ENCODE measurements at places on chromosomes 5 and 9.

DNA sequence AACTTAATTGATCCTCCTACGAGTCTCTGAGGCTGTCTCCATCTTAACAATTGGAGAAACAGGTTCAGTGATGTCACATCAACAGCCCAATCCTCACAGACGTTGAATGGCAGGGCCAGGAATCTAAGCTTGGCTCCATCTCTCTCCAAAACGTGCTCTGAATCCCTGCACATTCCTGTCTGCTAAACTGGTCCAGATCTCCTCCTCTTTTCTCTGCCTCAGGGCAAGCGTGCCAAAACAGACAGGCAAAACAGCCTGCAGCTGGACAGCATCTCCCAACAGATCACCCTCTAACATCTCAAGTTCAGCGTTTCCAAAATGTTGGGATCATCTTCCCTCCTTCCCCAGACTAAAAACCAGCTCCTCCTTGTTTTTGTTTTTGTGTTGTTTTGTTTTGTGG lies 6.6 kb downstream of the FBP1 start:
- H3K27ac ChIP-seq, result no peak overlapping the region
- no peaks in the 10 kb centered on the region for H3K36me3 ChIP-seq
- H3K4me3 ChIP-seq, result no peak overlapping the region

DNA sequence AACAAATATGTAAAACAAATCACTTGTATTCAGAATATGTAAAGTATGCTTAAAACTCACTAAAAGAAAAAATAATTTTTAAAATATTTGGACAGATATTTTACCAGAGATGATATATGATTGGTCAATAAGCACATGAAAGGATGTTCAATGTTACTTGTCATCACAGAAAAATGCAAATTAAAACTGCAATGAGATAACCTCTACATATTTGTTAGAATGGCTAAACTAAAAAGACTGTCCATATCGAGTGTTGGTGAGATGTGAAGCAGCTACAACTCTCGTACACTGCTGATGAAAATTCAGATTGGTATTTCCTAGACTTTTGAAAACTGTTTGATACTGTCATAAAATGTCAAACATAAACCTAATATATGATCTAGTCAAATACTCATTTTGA lies 685.1 kb downstream of the DTWD2 start:
- no peaks in the 10 kb centered on the region for H3K27me3 ChIP-seq
- H3K4me3 ChIP-seq, result no peak overlapping the region
- H3K27ac ChIP-seq, result no peak overlapping the region
- H3K36me3 ChIP-seq, result no peaks in the 10 kb centered on the region

DNA sequence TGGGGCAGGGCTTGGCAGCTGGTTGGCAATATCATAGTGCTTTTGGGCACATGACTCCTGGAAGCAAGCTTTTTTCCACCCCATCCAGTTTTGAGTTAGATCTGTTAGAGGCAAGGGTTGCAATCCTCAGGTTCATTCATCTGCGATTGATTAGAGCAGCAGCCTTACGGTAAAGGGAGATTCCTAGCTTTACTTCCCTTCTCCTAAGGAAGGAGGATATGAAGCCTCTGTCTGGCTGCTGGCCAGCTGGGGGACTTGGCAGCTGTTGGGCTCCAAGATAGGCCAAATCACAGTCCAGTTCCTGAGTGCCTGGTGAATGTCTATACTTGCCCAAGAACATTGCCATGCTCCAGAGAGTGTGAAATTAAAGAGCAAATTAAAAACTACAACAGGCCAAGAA lies 113.4 kb upstream of the CCNH start:
- H3K4me3 ChIP-seq, result no peak overlapping the region
- DNase-seq, result no peak
- H3K27ac ChIP-seq, result no peak overlapping the region
- H3K36me3 ChIP-seq, result no peaks in the 10 kb centered on the region

DNA sequence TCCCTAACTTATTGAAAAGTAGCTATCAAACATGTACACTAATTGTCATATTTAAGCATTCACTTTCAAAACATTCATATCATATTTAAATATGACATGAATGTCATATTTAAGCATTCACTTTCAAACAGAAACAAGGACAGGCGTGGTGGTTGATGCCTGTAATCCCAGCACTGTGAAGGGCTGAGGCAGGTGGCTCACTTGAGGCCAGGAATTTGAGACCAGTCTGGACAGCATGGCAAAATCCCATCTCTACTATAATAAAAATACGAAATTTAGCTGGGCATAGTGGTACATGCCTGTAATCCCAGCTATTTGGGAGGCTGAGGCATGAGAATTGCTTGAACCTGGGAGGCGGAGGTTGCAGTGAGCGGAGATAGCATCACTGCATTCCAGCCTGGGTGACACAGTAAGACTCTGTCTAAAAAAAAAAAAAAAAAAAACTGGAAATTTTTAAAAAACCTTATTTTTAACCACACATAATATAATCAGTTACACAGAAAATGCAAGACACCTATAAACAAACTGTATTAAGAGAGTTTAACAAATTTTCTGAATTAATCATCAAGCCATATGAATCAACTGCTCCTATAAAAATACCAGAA lies 88.1 kb downstream of the LPAR1 start:
- peaks cover 7% of the 10 kb centered on the region for H3K36me3 ChIP-seq
- H3K4me3 ChIP-seq, result no peak overlapping the region
- peak; percentile 50 for DNase-seq
- H3K4me1 ChIP-seq, result peaks cover 42% of the 10 kb centered on the region
- no peaks in the 10 kb centered on the region for H3K27me3 ChIP-seq
- H3K27ac ChIP-seq, result peak overlapping the region; percentile 66

- no peaks in the 10 kb centered on the region for H3K27me3 ChIP-seq
- no peaks in the 10 kb centered on the region for H3K36me3 ChIP-seq
- DNase-seq, result no peak
These were observed 376.7 kb downstream of the GABRG2 start for GRCh38 chr5:162444129-162444762.

- H3K36me3 ChIP-seq, result no peaks in the 10 kb centered on the region
- H3K4me3 ChIP-seq, result peak overlapping the region; percentile 73
- H3K4me1 ChIP-seq, result peaks cover 24% of the 10 kb centered on the region
- peak; percentile 77 for DNase-seq
- no peak overlapping the region for H3K27ac ChIP-seq
- no peaks in the 10 kb centered on the region for H3K27me3 ChIP-seq
These were observed 5.6 kb upstream of the IL7R start for GRCh38 chr5:35850967-35851680.

DNA sequence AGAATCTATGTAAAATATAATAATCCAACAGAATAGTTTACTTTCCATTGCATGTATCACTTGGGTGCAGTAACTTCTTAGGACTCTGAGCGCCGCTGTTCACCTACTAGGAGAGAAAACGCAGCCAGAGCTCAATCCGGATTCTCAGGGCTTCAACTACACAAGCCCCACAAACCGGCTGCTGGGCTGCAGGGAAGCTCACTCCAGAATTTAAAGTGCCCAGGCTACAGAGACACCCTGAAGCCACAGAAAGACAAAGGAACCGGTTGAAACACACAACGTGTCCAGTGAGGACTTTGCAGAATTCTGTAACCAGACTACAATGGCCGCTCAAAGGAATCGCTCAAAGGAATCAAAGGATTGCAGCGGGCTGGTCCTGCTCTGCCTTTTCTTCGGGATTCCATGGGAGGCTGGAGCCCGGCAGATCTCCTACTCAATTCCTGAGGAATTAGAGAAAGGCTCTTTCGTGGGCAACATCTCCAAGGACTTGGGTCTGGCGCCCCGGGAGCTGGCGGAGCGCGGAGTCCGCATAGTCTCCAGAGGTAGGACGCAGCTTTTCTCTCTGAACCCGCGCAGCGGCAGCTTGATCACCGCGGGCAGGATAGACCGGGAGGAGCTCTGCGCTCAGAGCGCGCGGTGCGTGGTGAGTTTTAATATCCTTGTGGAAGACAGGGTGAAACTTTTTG lies at the start of gene PCDHGA10:
PCDHGA10 (plus strand) TSS at position 134 of the 686 bp plus-strand sequence; CDS start at position 323, 189 bp downstream.
- peaks cover 5% of the 10 kb centered on the region for H3K4me1 ChIP-seq
- H3K27me3 ChIP-seq, result no peaks in the 10 kb centered on the region

GRCh38 chr5:62702126-62702525 lies 123.5 kb downstream of the LRRC70 start:
- H3K27me3 ChIP-seq, result no peaks in the 10 kb centered on the region

- no peak for DNase-seq
- H3K4me3 ChIP-seq, result no peak overlapping the region
- peaks cover 6% of the 10 kb centered on the region for H3K27me3 ChIP-seq
- H3K36me3 ChIP-seq, result no peaks in the 10 kb centered on the region
- H3K27ac ChIP-seq, result no peak overlapping the region
These were observed 13.5 kb downstream of the AQP3 start for GRCh38 chr9:33433871-33434270.

DNA sequence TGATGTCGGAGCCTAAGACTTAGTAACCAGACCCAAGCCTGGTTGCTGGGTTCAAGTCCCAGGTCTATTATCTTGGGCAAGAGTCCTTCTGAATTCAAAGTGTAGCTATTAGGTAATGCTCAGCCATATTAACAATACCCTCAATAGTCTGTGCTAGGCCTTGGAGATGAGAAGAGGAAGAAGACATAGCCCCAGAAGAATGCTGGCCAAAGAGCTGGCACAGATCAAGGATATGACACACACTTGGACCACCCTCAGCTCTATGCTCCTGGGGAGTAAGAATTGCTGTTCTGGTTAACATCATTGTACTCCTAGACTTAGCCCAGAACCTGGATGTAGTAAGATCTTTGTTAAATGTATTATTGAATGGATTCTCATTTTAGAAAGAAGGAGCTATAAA lies 426.7 kb downstream of the CDK5RAP2 start:
- no peak for DNase-seq
- no peaks in the 10 kb centered on the region for H3K27me3 ChIP-seq
- no peak overlapping the region for H3K27ac ChIP-seq
- H3K36me3 ChIP-seq, result no peaks in the 10 kb centered on the region
- no peaks in the 10 kb centered on the region for H3K4me1 ChIP-seq

- no peaks in the 10 kb centered on the region for H3K27me3 ChIP-seq
- H3K4me3 ChIP-seq, result no peak overlapping the region
- DNase-seq, result no peak
- H3K27ac ChIP-seq, result no peak overlapping the region
- no peaks in the 10 kb centered on the region for H3K4me1 ChIP-seq
These were observed 136.9 kb upstream of the RFX3 start for GRCh38 chr9:3662671-3663070.

DNA sequence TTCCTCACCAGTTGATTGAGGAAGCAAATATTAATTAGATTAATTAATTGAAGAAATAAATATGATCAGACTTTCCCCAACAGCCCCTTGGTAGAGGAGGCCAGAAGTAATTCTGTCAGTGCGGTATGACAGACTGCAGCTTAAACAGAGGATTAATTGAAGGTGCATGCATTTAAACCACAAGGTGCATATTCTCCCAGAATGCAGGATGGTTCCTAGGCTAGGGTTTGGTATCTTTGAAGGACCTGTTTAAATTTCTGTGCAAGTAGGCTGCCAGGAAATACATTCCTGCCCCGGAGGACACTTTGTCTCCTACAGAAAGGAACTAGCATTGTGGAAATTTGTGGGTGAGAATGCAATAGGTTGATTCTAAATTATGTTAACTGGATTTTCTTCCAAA lies 50.5 kb upstream of the PALM2AKAP2 start:
- DNase-seq, result no peak
- H3K27ac ChIP-seq, result no peak overlapping the region
- no peaks in the 10 kb centered on the region for H3K27me3 ChIP-seq
- peaks cover 30% of the 10 kb centered on the region for H3K4me1 ChIP-seq
- no peaks in the 10 kb centered on the region for H3K36me3 ChIP-seq
- no peak overlapping the region for H3K4me3 ChIP-seq

DNA sequence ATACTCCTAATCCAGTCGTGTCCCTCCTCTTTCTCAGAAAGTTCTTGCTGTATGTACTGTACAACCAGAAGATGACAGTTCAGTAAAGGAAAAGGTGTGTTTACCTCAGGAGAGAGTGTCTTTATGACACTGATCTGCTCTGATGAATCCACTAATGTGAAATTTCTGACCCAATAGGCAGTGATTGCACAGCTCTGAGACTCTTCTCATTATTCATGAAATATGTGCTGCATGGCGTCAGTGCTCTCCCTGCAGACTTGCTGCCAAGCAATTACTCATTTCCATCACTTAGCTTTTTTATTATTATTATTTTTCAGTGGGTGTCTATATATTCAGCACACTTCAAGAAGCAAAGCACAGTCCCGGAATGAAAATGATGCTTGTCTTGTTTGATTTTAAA lies 389.0 kb downstream of the RASEF start:
- no peaks in the 10 kb centered on the region for H3K36me3 ChIP-seq
- DNase-seq, result peak; percentile 10
- H3K27me3 ChIP-seq, result no peaks in the 10 kb centered on the region

GRCh38 chr5:113937301-113937700 lies 423.8 kb downstream of the YTHDC2 start:
- no peak for DNase-seq
- H3K4me1 ChIP-seq, result no peaks in the 10 kb centered on the region
- no peak overlapping the region for H3K27ac ChIP-seq
- no peaks in the 10 kb centered on the region for H3K36me3 ChIP-seq

GRCh38 chr5:159189310-159189709 lies 20.0 kb downstream of the RNF145 start:
- no peak overlapping the region for H3K4me3 ChIP-seq
- H3K27ac ChIP-seq, result no peak overlapping the region
- H3K4me1 ChIP-seq, result peaks cover 25% of the 10 kb centered on the region
- H3K36me3 ChIP-seq, result peaks cover 33% of the 10 kb centered on the region
- no peak for DNase-seq

DNA sequence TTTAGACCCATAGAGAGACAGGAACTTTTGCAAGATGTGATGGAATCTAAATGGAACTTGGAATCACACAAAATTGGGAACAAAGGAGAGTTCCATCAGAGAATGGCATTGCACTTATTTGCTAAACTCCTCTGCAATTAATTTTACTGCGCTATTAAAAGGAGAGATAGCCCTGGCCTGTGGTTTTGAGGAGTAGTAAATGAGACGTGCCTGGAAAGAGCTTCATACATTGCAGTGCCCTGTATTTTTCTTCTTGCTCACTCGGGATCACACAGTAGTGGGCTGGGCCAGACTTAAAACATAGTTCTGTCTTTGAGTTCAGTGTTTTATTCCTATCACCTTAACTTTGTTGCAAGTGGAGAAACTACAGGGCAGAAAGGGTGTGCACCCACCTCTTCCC lies 94.4 kb upstream of the SLC27A6 start:
- no peaks in the 10 kb centered on the region for H3K27me3 ChIP-seq
- no peaks in the 10 kb centered on the region for H3K36me3 ChIP-seq
- H3K27ac ChIP-seq, result no peak overlapping the region
- no peak overlapping the region for H3K4me3 ChIP-seq
- no peaks in the 10 kb centered on the region for H3K4me1 ChIP-seq

DNA sequence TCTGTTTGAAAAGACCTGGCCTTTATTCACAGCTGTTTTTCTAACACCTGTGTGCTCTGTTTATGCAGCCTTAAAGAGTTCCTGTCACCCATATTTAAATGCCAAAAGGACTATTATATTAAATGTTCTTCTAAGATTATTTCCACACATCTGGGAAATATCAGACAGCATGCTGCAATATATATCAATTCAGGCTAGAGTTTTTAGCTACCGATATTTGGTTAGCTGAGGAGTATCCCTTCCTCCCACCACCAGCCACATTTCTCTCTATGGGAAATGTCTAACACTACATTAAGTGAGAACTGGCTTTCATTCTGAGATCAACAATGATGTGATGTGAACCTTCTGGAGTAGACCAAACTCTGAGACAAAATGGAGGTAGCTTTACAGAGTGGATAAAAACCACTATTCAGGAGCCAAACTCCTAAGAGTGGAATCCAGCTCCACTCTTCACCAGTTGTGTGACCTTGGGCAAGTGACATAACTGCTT lies 509.2 kb downstream of the ZNF608 start:
- no peaks in the 10 kb centered on the region for H3K4me1 ChIP-seq
- no peaks in the 10 kb centered on the region for H3K36me3 ChIP-seq
- no peak overlapping the region for H3K27ac ChIP-seq
- H3K4me3 ChIP-seq, result no peak overlapping the region

- peak; percentile 50 for DNase-seq
- H3K36me3 ChIP-seq, result no peaks in the 10 kb centered on the region
- no peaks in the 10 kb centered on the region for H3K4me1 ChIP-seq
- H3K27me3 ChIP-seq, result peaks cover 35% of the 10 kb centered on the region
- no peak within 1 kb of the TSS for H3K27ac ChIP-seq
- peak within 1 kb of the TSS; percentile 70 for H3K4me3 ChIP-seq
These were observed at the start of gene ACSL6 for GRCh38 chr5:132011622-132012343. Gene ACSL6 (minus strand): TSS chr5:132011658. CDS start chr5:132011553, 105 bp downstream.

Data from GM23248 (cell line).